ENCODE measurements at places on chromosomes 12 and 14. TPM values are rescaled to one million over a fixed set of nuclear protein-coding genes. Genes with fewer than 3 reads are reported as not detected.

DNA sequence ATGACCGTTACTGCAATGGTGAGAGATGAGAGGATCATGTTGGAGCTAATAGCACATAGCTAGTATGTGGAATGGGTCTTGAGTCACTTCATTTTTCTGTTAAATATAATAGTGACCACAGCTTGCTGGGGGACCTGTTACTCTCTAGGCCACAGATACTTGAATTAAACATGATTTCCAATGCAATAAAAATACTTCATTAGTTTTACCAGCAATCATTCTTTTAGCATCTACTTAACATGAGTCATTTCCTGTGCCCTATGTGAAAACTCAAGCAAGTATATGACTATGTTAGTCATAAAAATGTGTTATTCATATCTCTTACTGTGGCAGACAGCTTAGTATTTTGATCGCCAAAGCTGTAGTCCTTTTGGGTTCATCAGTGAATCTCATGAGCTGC, 798.8 kb downstream of the SLC16A7 start:
- no peaks in the 10 kb centered on the region for H3K4me1 ChIP-seq
- no peaks in the 10 kb centered on the region for H3K36me3 ChIP-seq
- H3K27me3 ChIP-seq: no peaks in the 10 kb centered on the region
- no peak for DNase-seq
- H3K4me3 ChIP-seq: no peak overlapping the region

NKX2-8 gene
- not detected for total RNA-seq

- H3K27me3 ChIP-seq: no peaks in the 10 kb centered on the region
- H3K27ac ChIP-seq: no peak overlapping the region
- no peak for DNase-seq
- no peak overlapping the region for H3K4me3 ChIP-seq
- H3K4me1 ChIP-seq: no peaks in the 10 kb centered on the region
- H3K36me3 ChIP-seq: no peaks in the 10 kb centered on the region
Observed at GRCh38 chr12:71252473-71252872, 94.7 kb upstream of the TSPAN8 start.

DNA sequence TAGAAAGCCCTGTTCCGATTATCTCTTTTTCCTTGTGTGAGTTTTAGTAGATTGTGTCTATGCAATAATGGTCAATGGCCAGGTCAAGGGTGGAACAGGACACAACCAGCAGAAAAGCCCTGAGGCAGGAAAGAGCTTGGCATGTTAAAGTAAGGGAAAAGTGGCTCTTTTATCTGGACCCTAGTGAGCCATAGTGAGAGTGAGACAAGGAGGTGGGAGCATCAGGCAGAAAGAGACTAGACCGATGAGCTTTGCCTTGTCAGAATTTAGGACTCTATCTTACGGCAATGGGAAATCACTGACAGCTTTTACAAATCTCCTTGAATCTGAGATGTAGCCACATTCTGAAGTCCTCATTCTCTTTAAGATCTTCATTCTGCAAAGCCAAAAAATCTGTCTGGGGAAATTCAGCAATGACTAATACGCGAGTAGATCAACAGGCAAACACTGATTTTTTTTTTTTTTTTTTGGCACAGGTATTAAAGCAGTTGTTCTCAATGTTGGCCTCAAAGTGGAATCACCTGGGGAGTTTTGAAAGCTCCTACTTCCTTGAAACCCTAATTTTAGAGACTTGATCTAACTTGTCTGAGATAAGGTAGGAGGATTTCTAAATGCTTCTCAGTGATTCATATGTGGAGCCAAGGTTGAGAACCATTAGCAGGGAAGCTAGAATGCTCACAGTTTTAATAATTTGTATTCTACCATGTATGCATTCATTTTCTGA, 33.9 kb downstream of the TMEM19 start:
- H3K36me3 ChIP-seq: no peaks in the 10 kb centered on the region
- H3K4me1 ChIP-seq: no peaks in the 10 kb centered on the region
- no peak overlapping the region for H3K27ac ChIP-seq
- H3K27me3 ChIP-seq: no peaks in the 10 kb centered on the region
- H3K4me3 ChIP-seq: no peak overlapping the region

GRCh38 chr12:127822809-127823411, 444.1 kb upstream of the TMEM132C start:
- H3K36me3 ChIP-seq: no peaks in the 10 kb centered on the region
- no peaks in the 10 kb centered on the region for H3K27me3 ChIP-seq
- H3K4me1 ChIP-seq: no peaks in the 10 kb centered on the region
- no peak overlapping the region for H3K27ac ChIP-seq

C12orf60 gene
- total RNA-seq: 5.4 TPM
